Calu3 (cell line): ENCODE measurements at places on chromosomes 3 and 15. TPM values are rescaled to one million over a fixed set of nuclear protein-coding genes. Genes with fewer than 3 reads are reported as not detected.

- no peak for DNase-seq
Measured at GRCh38 chr3:132209855-132210254, 107.4 kb upstream of the ACP3 start.

- DNase-seq = no peak
Measured at GRCh38 chr3:71104121-71104541, 479.4 kb downstream of the FOXP1 start.

Gene ZNF717
- 13.6 and 15.6 TPM in 2 replicates for total RNA-seq

Gene CHRNB4
- not detected in 2 replicates for total RNA-seq

- DNase-seq = no peak
Measured at GRCh38 chr15:87604857-87605446, 651.6 kb downstream of the NTRK3 start.

DNA sequence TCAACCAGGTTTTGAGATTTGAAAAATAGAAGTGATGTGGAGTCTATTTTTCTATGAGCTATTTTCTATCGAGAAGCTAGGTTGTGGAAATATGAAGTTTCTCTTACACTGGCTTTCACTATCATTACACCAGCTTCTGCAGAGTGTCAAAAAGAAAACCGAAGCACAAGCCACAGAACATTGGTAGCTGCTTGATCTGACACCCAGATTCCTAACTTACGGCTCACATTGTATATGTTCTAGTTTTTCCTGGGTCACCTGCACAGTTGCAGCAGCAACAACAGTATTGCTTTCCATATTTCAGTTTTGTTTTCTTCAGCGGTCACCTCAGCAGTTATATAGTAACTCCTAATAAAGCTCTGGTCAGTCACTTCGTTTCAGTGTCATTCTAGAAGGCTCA, 790.1 kb downstream of the PLOD2 start:
- DNase-seq = no peak

DNA sequence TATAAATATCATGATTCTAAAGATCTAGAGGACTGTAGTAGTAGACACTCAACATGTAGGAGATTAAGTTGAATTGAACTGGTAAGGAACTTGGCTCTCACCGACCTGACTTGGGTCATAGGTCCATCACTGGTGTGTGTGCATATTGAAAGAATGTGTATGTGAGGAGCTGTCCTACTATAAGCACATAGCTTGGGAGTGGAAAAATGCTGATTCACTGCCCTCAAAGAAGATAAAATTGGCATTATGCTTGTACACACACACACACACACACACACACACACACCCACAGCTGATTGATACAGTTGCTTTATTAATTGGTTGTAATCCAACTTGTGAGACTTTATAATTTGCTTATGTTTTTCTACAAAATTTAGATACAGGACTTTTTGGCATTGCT, 411.0 kb upstream of the NR2F2 start:
- DNase-seq = no peak

DNA sequence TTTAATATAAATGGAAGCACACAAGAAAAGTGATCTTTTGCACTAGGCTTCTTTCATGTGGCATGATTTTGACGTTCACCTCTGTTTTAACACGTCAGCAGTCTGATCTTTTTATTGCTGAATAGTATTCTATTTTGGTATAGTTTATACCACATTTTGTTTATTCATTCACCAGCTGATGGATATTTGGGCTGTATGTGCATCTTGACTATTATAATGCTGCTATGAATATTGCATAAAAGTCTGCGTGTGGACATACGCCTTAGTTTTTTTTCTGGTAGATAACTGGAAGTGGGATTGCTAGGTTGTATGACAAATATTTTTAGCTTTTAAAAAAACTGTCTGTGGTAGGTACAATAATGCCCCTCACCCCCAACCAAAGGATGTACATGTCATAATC, 14.4 kb downstream of the NAA50 start:
- no peak for DNase-seq

Gene MAGI1
- 75.1 and 76.4 TPM in 2 replicates for total RNA-seq

Gene PARP15
- 3.4 and 3.6 TPM in 2 replicates for total RNA-seq

GRCh38 chr3:62405135-62405534, 31.8 kb upstream of the FEZF2 start:
- DNase-seq = no peak

Gene GPR176
- total RNA-seq = 7.3 and 10.2 TPM in 2 replicates

DNA sequence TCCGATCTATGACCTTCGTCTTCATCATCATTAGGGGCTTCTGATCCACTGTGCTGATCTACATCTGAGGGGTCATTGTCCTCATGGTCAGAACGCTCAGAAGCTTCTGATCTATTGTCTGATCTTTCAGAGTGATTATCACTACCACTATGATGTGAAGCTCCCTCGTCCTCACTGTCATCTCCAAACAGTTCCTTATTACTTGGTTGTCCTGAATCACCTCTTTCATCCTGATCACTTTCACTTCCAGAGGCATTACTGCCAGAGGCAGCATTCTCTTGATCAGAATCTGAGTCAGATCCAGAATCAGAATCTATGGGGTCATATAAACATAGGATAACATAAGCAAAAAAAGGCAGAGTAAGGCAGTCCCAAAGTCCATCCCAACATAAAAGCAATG, 5.4 kb downstream of the LEO1 start:
- no peak for DNase-seq

DNA sequence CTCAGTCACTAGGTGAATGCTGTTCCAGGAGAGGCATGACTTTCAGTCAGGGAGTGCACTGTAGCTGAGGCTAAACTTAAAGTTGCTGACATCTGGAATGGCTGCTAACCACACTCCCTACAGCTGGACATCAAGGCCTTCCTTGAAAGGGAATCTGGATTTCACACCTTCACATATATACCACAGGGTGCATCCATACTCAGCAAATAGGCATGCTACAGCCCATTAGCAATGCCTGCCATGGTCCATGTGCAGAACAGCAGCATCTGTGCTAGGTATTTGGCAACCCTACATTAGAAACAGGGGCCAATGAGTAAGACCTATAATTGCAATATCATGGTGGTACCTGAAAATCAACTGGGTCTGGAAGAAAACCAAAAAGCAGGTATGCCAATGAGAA, 74.8 kb downstream of the SNTN start:
- DNase-seq = no peak

- DNase-seq = peak; percentile 74
Measured at GRCh38 chr15:74179101-74179841, 5.8 kb downstream of the ISLR start.

Gene SCG3
- not detected in 2 replicates for total RNA-seq

DNA sequence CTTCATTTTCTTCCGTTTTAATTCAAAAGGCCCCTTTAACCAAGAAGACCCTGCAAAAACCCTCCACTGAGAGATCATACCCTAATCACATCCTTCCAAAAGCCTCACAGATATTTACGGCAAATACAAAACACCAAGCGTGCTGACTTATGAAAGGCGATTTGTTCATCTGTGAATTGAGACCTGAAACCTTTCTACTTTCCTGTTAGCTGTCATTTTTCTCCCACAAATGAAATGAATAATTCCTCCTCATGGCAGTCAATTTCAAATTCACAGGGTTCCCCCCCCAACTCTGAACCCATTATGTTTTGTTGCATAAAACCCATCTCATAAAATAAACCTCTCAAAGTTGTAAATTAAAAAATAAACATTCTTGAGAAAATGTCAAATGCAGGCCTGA, 149.6 kb downstream of the PDZRN3 start:
- DNase-seq = no peak

Gene GNAT1
- not detected in 2 replicates for total RNA-seq

Gene TF
- 1.1 TPM in 2 replicates for total RNA-seq

Gene PFKFB4
- 3.6 and 5.1 TPM in 2 replicates for total RNA-seq

DNA sequence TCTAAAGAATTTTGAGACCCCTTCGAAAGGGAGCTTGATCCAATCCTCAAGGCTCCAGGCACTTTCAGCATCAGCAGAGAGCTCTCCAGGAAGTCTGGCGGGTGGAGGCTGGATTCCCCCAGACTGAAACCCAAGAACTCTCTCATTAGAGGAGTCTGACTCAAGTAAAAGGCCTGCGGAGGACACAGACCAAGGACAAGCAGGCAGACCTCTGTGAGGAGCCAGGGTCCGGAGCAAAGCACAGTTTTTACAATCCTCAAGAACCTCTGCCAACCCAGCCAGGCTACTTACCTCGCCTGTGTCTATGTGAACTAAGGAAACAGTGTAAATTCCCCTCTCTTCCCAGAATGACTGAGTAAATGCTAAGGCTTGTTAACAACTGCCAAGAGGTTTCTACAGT, 86.2 kb downstream of the FBN1 start:
- no peak for DNase-seq
